ENCODE measurements at places on chromosomes 5 and 9.

DNA sequence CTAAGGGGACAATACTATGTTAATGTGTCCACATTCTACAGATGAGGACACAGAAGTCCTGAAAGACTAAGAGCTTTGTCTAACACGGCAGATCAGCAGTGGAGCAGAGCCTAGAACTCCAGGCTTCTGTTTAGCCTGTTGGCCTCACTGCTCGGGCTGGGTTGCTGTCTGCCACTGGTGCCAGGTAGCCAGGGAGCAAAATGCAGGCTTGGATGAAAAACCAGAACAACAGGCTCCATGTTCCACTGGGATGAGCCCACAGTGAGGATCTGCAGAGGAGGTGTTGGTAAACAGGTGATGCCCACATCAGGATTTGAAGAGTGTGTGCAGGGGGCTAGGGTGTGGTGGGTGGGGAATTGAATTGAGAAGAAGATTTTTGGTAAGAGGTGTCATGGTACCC is 114.0 kb upstream of the TBC1D2 start:
- no peak for DNase-seq

- DNase-seq: no peak
These were observed 66.4 kb upstream of the COL15A1 start for GRCh38 chr9:98877311-98877710.

DNA sequence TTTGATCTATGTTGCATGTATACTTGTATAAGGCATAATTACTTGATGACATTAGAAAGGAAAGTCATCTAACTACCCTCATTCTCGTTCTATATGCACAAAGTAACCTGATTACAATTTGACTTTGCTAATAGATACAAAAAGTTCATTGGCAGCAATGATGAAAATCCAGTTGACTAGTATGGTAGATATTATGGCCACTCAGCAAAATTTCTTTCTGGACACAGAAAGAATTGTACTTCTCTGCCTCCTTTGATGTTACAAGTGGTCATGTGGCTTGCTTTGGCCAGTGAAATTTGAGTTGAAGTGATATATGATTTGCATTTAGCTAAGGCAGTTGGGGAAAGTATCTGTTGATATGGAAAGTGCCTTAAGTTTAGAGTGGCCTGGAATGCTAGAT is 723.7 kb upstream of the ARRDC3 start:
- DNase-seq: no peak

DNA sequence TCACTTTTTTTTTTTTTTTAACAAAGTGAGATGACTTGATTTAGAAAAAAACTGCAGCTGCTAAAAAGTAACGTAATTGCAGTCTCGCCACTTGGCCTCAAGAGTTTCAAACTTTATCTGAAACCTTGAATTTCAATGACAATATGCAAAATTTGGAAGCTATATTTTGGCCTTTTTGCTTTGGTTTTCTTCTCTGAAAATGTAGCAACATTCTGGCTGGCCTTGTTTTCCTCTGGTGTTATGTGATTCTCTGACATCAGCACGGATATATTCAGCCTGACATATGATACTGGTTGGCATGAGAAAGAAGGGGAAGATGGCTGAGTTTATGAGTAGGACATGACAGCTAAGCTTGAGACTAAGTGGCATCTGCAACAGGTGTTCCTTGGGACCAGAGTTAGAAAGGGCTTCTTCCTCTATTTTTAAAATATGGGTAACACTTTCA is 136.5 kb downstream of the MEF2C start:
- no peak for DNase-seq

- no peak for DNase-seq
These were observed 13.7 kb downstream of the NOTCH1 start for GRCh38 chr9:136531904-136532798.

GRCh38 chr9:136955202-136955942 is 3.3 kb downstream of the LCN12 start:
- no peak for DNase-seq

DNA sequence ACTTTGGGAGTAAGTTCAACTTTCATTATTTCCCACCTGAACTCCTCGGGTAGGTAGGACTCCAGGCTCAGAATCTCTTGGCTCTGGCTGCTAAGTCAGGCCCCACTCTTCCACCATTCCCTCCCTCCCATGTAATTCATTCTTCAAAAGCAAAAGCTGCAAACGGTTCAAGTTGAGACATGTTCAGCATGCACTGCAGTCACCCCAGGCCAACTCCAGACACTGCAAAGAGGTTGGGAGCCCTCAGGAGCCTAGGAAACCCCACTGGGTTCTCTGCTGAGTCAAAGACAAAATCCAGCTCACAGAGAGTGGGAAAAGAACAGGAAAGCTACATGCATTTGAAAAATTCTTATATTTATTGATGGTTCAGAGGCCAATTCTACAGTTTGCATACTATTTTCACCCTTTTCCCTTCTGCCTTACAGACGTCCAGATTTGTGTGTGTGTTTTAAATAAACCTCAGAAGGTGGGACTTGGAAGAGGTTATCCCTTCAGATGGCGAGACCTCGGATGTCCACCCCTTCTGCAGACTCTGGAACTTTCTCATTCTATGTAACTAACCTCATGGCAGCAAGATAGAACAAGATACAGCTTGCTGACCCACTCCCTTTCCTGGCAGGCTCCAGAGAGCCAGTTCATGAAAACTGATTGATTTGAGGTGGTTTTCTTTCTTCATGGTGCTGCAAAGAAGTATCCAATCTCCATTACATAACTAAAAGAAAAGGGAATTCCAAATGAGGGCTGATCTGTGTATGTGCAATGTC is 65.7 kb upstream of the EQTN start:
- no peak for DNase-seq

- peak; percentile 59 for DNase-seq
These were observed 40.6 kb upstream of the ITGA2 start for GRCh38 chr5:52948418-52949076.

GRCh38 chr5:66450237-66450636 is 146.0 kb upstream of the MAST4 start:
- no peak for DNase-seq

DNA sequence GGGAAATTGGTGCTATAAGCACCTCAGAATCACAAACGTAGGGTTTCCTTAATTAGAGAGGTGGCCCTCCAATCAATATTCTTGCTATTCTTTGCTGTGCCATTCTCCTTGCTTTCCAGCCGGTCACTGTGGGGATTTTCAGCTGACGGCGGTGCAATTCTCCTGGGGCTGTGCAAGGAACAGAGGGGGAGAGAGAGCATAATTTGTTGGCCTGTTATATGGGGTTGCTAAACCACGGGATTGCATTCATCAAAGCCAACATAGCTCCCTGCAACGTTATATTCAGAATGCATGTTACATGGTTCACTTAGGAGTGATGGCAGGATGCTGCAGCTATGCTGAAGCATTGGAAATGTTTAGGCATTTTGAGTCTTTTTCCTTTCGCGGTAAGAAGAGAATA is 441.3 kb upstream of the CLINT1 start:
- DNase-seq: no peak

- DNase-seq: no peak
These were observed 372.8 kb upstream of the PIK3R1 start for GRCh38 chr5:67842806-67843205.

DNA sequence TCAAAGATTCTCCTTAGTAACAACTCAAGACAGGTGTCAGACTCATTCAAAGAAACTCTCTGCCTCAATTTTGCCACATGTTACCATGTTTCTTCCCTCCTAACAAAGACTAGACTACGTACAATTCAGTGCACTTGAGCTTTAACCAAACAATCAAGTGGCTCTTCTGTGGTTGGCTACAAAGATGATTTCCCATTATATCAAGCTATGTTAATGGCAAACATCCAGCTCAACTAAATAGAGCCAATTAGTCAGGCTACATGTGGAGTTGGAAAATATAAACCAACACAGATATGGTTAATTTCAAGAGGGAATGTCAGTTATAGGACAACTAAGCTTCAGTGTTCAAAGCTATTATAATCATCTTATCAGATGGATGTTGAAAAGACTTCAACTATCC is 29.2 kb upstream of the ADRA1B start:
- DNase-seq: no peak

- no peak for DNase-seq
These were observed 32.4 kb downstream of the C9 start for GRCh38 chr5:39331861-39332381.

- DNase-seq: no peak
These were observed 27.2 kb downstream of the GGTA1 start for GRCh38 chr9:121472446-121472845.

- no peak for DNase-seq
These were observed 26.7 kb downstream of the NCBP1 start for GRCh38 chr9:97660340-97660739.

DNA sequence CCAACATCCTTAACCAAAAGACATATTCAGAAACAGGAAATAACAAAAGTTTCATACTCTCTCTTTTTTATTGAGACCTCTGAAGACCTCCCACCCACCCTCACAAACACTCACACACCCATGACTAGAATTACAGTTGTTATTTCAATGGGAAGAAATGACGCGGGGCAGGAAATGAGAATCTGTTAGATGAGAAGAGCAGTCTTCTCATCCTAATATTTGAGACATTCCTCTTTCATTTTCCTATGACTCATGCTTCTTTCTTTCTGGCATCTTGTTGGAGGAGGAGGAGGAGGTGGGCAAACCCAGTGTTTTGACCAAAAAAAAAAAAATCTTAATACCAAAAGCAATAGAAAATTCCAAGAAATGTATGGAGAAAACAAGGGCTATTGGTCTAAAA is 179.5 kb upstream of the TARS1 start:
- DNase-seq: no peak

GRCh38 chr5:156618601-156619000 is 231.5 kb upstream of the PPP1R2B start:
- DNase-seq: no peak

GRCh38 chr9:113807173-113808061 is 68.7 kb upstream of the ZNF618 start:
- no peak for DNase-seq

GRCh38 chr5:64144425-64145215 is 21.0 kb upstream of the RNF180 start:
- DNase-seq: no peak

DNA sequence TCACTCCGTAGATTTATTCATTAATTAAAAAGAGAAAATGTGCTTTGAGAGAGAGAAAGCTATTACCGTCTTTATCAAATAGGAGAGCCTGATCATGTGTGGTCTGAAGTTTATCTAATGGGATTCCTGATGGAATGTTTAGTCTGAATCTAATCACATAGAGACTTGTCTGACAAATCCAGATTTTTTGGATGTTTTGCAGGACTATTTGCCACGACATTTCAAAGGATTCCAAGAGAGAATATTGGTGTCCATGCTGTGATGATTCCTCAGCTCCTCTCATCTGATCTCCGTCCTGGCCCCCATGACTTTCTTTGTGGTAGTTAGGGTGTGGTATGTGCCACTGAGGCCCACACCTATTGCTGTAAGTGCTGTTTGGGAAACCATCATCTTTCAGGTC is 20.1 kb upstream of the CDKN2B start:
- no peak for DNase-seq

- DNase-seq: no peak
These were observed 22.8 kb upstream of the F2R start for GRCh38 chr5:76693141-76693540.

- no peak for DNase-seq
These were observed 8.3 kb downstream of the TSLP start for GRCh38 chr5:111079846-111080245.
